ENCODE measurements at places on chromosomes 2 and 18.
A peak's percentile ranks its signal among the peaks of the same experiment; 100 is the strongest.

DNA sequence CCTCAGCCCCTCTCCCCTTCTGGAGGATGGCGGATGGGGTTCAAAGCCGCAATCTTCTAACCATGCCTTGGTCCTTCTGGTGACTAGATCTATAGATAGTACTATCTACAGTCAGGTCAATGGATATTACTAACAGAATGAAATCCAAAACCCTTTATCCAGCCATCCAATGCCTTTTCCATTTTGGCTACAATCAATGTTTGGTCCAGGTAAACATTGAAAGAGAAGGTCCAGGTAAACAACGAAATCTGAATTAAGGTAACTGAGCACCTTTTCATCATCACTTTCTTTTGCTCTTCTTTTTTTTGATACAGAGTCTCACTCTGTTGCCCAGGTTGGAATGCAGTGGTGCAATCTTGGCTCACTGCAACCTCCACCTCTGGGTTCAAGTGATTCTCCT is 9.7 kb downstream of the PPP4R3B start:
- no peak for DNase-seq

DNA sequence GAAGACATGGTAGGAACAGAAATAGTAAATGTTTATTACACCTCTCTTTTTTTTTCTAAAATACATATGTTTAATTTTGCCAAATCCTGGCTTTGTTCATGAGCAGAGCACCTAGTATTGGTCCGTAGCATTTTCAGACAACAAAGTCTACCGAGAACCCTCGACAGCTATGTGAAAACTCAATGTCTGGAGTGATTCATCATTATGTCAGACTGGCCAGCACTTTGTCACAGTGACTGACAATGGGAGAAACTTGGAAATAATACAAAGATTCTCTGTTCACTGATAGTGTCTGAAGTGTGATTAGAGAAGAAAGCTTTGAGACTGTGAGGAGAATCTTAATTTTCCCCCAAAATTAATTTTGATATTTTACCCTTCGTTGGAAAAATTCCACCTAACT is 143.0 kb downstream of the HNMT start:
- DNase-seq, result no peak

DNA sequence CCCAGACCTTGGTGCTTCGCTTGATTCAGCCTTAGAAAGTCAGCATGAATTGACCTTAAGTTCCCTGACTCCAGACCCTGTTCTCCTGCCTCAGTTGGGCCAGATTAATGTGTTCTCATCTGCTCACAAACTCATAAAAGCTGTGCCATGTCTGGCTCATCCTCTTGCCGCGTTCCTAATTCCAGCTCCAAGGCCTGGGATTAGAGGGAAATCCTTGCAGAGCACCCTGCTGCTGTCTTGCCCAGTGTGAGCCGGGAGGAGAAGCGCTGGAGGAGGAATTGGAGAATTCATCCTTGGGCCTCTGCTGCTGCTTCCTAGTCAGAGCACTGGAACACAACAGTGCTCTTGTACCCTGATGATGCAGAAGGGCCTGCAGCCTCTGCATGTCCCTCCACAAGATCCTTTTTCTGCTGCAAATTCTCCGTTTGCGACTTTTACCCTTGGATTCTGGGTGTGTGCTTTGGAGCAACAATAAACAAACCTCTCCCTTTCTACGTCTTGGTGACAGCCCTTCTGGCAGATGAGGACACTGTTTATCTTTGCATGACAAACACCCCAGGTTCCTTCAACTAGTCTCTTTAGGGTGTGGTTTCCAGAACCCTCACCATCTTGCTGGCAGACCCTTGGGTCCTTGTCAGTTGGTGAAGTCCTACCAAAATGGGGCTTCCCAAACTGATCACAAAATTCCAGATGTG is 46.9 kb upstream of the CNGA3 start:
- DNase-seq, result no peak

GRCh38 chr2:156322051-156322685 is 10.4 kb downstream of the NR4A2 start:
- DNase-seq, result no peak

DNA sequence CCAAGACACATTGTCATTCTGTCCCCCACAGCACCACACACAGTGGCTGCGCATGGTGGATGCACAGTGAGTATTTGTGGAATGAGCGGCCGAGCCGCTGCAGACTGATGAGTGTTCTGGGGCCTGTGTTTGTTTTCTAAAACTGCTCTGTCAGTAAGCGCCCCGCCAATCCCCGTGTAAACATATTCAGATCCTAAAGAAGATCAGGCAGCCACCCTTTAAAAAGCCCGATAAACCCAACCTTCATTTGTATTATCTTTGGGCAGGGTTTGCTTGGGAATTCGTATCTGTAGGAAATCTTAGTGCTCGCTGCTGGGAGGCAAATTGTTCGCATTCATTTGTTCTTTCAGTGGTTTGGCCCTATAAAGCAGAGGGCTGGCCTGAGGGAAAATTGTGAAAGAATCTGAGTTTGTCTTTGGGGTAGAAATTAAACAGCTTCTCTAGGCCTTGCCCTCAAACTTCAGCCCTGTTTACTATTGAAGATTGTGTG is 68.6 kb downstream of the TGOLN2 start:
- no peak for DNase-seq

DNA sequence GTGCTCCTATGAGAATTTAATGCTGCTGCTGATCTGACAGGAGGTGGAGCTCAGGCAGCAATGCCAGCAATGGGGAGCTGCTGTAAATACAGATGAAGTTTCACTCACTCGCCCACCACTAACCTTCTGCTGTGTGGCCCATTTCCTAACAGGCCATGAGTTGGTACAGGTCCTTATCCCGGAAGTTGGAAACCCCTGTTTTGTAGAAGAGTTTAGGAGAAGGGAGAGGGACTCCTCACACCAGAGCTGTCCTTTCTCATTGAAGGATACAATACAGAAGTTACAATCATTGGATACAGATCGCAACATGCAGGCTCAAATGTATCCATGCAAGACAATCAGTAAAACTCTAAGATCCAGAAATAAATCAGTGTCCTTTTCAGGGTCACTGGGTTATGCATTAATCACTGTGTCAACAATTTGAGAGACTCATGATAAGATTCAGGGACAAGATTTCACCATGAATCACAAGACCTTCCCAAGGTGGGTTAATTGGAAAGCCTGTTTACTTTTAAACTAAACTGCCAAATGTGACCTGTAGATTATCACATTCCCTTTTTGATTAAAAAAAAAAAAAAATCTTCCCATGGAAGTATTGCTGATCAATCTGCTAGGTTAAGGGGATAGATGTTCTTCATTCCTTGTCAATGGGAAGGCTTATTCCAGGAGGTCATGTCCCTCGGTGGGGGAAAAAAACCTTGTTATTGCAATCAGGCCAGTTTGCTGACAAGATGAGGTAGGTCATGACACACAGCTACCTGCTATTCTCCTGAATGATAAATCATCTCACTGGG is 97.2 kb downstream of the SP100 start:
- DNase-seq, result no peak

DNA sequence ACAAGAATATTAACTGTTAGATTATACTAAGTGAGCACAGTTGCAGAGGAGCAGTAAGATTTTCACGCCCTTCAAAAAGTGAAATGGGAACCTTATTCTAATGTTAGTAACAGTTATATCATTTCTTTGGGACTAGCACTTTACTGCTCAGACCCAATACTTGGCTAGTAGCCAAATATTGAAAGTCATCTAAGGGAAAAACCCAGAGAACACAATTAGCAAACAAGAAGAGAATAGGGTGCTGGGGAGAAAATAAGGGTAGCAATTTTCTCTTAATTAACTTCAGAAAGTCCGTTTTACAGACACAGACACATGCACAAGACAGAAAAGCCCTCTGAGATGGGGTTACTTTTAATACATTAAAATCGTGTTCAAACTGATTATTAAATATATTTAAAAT is 71.8 kb downstream of the ID2 start:
- DNase-seq, result no peak

DNA sequence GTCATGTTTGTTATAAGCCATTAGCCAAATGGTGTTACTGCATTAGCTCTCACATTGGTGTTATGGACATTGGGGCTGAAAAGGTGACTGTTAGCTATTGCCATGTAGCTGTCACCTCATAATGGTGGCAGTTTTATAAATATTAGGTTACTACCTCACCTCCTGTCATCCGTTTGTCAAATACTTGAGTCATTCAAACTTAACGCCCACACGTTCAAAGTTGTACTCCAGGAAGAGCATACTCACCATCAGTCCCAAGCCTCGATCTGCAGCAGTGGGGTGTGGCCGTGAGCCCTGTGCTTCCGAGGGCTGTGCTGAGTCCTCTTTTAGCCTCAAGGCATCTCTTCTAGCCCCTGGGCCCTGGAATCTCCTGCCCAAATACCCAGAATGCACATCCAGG is 87.3 kb downstream of the PDK1 start:
- DNase-seq, result peak; percentile 8

DNA sequence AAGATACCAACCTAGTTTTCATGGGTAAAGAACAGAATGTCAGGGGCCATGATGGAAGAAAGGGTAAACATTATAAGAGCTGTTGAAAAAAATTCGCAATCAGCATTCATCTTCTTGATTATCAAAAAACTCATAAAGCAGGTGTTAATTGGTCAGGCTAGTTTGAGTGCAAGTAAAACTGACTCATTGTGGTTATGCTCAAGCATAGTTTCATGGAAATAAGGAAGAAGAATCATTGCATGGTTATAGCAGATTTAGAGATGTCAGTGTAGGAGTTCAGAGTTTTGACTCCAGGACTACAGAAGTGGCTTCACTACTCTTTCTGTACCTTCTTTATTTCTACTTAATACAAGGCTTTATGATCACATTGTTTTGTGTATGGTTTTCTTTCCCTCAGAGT is 26.9 kb upstream of the CDH19 start:
- no peak for DNase-seq

- no peak for DNase-seq
These were observed 44.4 kb upstream of the BZW1 start for GRCh38 chr2:200767111-200767885.

GRCh38 chr2:151297882-151298281 is 8.4 kb upstream of the NMI start:
- DNase-seq, result peak; percentile 27

GRCh38 chr2:217994776-217995274 is 8.0 kb downstream of the TNS1 start:
- no peak for DNase-seq

DNA sequence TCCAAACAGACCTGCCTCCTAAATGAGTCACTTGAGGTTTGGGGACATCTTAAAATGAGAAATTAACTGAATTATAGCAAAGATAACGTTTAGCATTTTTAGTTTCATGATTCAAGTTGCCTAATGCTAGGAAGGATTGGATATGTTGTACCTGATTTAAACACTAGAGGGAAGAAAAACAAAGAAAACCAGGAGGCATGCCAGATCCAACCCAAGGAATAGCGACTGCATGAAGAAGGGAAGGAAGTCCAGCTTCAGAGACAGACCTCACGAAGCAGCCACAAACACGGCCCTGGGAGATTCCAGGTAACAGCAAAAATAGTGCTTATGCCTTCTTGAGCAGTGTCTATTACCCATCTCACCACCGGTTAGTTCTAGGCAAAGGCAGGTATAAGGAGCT is 499.9 kb upstream of the SPHKAP start:
- no peak for DNase-seq

Measured in activated CD4-positive, alpha-beta T cell treated with anti-CD3 and anti-CD28 coated beads, Interleukin-2, amount 50 U/mL, for 16 hours (primary cell).